GM13977 (cell line): ENCODE measurements at places on chromosomes 1 and 21.

DNA sequence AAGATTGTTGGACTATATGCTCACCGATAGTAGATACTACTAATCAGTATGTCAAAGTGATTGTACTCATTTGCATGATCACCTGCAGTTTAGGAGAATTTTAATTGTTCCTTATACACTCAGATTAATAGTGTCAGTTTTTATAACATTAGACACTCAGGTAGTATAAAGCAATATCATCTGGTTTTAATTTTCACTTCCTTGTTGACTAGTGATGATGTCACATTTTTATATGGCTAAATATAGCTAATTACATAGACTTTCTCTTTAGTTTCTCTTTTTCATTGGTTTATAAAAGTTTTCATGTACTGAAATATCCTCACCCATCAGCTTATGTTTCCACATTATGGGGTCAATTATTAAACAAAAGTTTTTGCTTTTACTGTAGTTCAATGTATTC, 1332.4 kb upstream of the ADGRL2 start:
- DNase-seq = no peak

DNA sequence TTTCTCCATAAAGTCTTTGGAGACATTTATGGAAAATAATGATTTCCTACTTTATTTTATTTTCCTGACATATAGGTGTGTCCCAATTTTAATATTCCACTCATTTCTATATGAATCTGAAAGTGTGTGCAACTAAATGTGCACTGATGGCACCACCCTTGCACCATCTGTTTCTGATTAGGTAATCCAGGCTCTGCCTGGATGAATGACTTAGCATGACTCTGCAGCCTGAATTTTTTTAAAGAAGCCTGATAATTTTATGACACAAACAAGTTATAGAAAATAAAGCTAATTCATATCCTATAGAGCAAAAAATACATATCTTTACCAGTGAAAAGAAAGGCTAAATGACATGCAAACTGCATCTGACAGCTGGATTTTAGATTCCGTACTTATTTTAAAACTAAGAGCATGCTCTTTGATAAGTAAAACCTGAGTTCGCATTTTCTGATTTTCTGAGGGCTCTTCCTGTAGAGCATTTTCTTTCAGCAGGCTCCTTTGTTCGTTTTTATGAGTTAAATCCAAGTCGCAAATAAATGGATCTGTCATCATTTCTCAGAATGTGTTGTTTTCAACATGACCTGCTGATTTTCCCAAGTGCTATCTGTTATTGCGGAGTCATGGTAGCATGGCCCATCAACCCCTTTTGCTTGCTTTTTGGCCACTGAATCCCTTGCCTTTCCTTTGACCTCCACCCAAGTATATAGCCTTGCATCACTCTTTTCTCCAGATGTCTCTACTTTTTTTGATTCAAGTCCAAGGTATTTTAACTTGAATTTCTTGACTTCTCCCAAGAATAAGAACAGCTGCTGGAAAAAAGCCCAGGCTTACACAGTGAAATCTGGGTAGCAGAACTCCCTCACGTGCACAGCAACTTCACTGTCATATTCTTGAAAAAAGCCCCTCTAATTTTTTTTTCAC, 52.8 kb upstream of the LYPLAL1 start:
- no peak for DNase-seq

GRCh38 chr1:44976252-44976651, 10.1 kb downstream of the EIF2B3 start:
- no peak for DNase-seq

DNA sequence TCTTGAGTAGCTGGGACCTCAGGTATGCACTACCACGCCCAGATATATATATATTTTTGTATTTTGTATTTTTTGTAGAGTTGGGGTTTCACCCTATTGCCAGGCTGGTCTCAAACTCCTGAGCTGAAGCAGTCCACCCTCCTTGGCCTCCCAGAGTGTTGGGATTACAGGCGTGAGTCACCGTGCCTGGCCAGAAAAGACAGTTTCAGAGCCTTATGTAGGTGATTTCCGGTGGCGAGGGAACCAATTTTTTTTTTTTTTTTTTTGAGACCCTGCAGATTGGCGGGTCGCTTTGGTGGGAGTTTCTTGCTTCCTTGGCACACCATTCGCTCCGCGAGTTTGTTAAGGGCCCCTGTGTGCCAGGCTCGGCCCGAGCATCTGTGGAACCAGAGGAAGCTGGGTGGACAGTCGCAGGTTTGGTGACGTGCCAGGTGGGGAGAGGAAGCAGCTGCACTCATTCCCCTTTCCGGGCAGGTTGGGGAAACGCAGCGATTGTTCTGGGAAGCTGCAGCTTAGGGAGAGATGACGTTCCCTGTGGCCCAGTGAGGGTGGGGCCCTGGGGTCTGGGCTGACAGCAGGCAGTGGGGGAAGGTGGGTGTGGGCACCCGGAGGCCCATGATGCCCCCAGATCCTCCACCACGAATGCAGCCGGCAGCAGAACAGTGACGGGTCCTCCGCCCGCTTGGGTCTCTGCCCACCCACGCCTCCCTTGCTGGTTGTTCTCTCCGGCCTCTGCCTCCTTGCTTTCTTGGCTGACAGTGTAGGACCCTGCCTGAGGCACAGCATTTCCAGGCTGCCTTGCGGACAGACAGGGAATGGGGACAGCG, 25.1 kb downstream of the SPSB1 start:
- no peak for DNase-seq

DNA sequence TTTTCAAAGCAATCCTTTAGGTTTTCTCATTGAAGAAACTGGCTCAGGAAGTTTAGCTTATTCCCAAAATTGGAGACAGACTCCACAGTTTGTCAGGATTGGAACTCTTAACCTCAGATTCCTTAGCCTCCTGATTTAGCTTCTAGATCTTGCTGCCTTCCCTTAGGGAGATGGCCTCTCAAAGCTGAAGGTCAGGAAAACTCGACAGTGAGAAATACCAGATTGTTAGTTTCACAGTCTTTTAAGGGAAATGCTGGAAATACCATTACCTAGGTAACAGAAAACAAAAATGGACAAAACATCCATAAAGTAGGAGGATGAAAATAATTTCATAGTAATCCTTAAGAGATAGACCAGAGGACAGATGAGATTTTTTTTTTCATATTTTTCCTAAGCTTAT, 7.8 kb downstream of the RASAL2 start:
- DNase-seq = no peak

DNA sequence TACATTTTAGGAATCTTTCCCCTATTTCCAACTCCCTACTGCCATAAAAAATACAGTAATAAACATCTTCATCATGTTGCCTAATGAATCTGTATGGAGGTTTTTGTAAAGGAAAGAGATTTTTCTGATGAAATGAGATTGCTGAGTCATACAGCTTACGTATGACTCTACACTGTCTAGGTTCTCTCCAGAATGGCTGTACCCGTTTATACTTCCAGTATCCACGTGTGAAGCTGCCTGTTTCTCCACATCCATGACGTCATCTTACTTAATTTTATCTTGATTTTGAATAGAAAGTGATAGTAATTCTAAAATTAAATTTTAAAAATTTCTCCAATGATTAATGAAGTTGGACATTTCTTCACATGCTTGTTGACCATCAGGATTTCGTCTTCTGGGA, 103.7 kb downstream of the COQ8A start:
- DNase-seq = no peak

- DNase-seq = no peak
These were observed 1.3 kb upstream of the XKR8 start for GRCh38 chr1:27958513-27958912.

DNA sequence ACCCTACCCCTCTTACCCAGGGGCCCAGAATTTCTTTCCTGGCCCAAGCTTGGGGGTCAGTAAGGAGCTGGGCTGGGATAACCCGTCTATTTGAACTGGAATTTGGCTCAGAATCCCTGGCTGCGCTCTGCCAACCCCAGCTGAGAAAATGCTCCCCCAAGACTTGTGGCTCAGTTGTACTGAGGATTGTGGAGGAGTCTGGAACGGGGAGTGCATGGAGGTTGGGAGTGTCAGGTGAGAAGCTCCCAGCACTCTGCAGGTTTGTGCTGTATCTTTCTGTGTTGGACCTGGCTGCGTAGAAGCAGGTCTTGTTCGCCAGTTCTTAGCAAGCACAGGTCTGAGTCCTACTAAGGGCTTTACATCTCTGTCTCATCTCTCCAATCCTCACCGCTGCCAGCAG, 1.6 kb downstream of the TCEA3 start:
- DNase-seq = no peak

DNA sequence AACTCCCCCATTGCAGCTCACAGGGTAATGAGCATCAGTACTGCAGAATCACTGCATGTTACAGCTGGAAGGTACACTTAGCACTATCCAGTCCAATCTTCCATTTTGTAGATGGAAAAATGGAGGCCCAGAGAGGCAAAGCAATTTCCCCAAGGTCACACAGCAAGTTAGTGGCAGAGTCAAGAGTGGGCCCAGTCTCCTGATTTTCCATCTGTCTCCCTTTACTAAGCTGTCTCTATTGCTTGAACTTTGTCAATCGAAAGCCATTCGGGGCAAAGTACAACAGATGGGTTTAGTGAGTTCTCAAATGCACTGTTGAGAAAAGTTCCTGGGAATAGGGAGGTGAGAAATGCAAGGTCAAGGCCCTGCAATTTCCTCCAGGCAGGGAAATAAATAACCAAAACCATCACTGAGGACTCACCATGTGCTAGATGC, 50.4 kb upstream of the IFFO2 start:
- DNase-seq = no peak

DNA sequence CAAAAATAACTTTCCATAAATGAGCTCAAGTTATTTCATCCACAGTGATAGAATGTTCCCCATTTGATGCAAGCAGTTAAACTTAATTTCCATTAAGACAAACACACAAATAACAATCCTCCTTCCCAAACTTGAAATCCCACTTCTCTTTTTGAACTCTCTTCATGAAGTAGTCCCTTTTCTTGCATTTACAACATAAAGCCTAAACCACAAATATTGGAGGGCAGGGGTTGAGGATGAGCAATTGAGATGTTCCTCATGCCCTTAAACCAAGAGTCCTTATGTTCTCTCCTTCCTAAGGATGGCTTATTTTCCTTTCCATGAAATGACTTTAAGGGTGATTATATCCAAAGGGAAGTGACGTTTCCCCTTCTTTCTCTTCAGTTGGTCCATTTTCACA, 228.8 kb downstream of the DISC1 start:
- no peak for DNase-seq

DNA sequence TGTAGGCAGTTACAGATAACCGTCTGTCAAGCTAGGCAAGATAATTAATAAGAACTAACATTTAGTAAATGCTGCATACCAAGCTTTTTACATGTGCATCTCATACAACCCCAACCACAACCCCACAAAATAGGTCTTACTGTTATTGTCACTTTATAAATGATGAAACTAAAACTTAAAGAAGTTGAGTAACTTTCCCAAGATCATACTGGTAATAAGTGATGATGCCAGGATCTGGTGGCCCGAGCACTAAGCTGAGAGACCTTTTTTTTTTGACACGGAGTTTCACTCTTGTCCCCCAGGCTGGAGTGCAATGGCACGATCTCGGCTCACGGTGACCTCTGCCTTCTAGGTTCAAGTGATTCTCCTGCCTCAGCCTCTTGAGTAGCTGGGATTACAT, 1.8 kb downstream of the NCSTN start:
- DNase-seq = no peak

GRCh38 chr1:185741551-185741950, 7.4 kb downstream of the HMCN1 start:
- no peak for DNase-seq

DNA sequence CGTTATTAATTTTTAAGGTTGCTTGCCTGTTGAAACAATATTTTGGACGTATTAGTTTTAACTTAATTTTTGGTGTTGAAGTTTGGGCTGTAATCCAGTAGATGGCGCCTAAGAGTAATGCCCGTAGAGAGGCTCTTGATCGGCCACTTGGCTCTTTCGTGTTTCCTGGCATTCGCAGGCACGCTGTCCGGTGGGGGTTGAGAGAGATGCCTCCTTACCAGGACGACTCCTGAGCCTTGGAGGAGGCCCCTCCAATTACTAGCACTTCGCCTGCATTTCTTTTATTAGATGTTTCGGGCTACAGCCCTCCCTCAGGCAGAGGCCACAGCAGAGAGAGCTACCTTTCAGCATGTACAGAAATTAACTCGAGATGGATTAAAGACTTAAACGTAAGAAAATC, 12.0 kb downstream of the OR2M4 start:
- peak; percentile 50 for DNase-seq

GRCh38 chr21:38323721-38324531, 67.1 kb downstream of the KCNJ15 start:
- no peak for DNase-seq

- DNase-seq = no peak
These were observed 63.2 kb downstream of the IER5 start for GRCh38 chr1:181151378-181152326.

DNA sequence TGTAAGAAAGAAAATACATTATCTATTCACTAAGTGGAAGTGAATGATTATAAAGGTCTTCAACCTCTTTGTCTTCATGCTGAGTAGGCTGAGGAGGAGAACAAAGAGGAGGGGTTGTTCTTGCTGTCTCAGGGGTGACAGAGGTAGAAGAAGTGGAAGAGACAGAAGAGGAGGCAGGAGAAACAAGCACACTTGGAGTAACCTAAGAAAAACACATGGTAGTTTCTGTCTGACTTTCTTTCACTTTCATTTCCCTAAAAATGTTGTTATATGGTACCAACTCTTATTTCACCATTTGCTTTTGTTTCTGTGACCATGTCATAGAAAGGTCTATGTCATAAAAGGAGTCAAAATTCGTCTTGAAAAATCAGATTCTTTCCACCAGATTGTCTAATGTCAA, 696.6 kb upstream of the BRINP3 start:
- peak; percentile 33 for DNase-seq

- peak; percentile 36 for DNase-seq
These were observed 216.2 kb downstream of the SDCCAG8 start for GRCh38 chr1:243471754-243472745.

- DNase-seq = peak; percentile 41
These were observed 519 bp downstream of the RERE start for GRCh38 chr1:8816831-8817411.

- DNase-seq = no peak
These were observed 33.6 kb downstream of the LMO4 start for GRCh38 chr1:87362063-87362833.

GRCh38 chr1:163178628-163179027, 24.1 kb downstream of the RGS5 start:
- no peak for DNase-seq
